ENCODE measurements at places on chromosomes 16 and 17. TPM values are rescaled to one million over a fixed set of nuclear protein-coding genes. Genes with fewer than 3 reads are reported as not detected.

HS3ST2 gene
- 2.8 TPM for total RNA-seq

PMM2 gene
- total RNA-seq = 50.9 TPM

CACNG5 gene
- not detected for total RNA-seq

GRCh38 chr16:72241930-72242329, 70.0 kb upstream of the PMFBP1 start:
- no peak for DNase-seq

DNA sequence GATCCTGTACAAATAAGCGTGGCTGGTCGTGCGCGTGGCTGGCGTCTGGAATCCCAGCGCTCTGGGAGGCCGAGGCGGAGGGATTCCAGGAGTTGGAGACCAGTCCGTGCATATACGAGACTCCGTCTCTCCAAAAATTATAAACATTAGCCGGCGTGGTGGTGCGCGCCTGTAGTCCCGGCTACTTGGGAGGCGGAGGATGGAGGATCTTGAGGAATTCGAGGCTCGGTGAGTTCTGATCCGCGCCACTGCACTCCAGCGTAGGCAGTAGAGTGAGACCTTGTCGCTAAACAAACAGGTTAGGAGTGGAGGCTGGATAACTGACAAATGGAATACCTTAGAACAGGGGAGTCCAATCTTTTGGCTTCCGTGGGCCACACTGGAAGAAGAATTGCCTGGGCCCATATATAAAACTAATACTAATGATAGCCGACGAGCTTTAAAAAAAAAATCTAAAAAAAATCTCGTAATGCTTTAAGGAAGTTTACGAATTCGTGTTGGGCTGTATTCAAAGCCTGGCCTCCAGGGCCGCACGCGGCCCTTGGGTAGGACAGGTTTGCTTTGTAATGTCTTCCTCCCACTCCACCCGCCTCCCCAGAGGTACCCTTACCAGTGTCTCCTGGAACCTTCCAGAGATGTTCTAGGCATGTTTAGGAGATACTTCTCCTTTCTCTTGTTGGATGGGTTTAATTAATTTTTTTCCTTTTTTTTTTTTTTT, 909 bp upstream of the RSL1D1 start:
- no peak for DNase-seq

- DNase-seq = no peak
Measured at GRCh38 chr17:8222380-8222629, 11.9 kb upstream of the AURKB start.

DNA sequence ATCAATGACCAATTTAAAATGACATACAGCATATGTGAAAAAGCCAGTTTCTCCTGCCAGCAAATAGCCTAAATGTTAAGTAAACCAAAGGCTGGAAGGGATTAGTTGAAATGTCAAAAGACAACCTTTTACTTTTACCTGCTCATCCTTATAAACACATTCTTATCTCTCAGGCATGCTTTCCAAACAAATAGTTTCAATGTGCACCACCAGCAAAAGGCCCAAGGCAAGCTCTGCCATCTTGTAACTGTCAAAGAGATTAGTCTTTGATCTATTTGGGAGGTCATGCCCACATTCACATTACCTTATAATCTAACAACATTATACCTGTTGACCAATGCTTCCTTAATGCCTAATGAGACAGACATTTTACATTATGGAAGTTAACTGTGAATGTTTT, 132.2 kb upstream of the NACA2 start:
- DNase-seq = no peak

CEMP1 gene
- total RNA-seq = not detected

TMEM88 gene
- total RNA-seq = 20.2 TPM

- DNase-seq = no peak
Measured at GRCh38 chr16:87996962-87997880, 46.0 kb downstream of the BANP start.

Measured in omental fat pad (tissue), 4 donors.